Motor neuron (in vitro differentiated cells): ENCODE measurements at places on chromosomes 16 and 17. TPM values are rescaled to one million over a fixed set of nuclear protein-coding genes. Genes with fewer than 3 reads are reported as not detected.
A peak's percentile ranks its signal among the peaks of the same experiment; 100 is the strongest.

- ATAC-seq, result no peak
Observed at GRCh38 chr16:87696726-87697125, 69.1 kb downstream of the KLHDC4 start.

- no peak for ATAC-seq
Observed at GRCh38 chr17:39831588-39831987, 32.5 kb downstream of the IKZF3 start.

- peak; percentile 44 for ATAC-seq
Observed at GRCh38 chr16:46763147-46763546, 15.0 kb upstream of the MYLK3 start.

- no peak for ATAC-seq
Observed at GRCh38 chr17:16091773-16092172, 92.1 kb downstream of the TTC19 start.

- peak; percentile 7 for ATAC-seq
Observed at GRCh38 chr17:80790021-80790765, 201.4 kb upstream of the CHMP6 start.

- peak; percentile 82 for ATAC-seq
Observed at GRCh38 chr17:41548844-41549595, 20.9 kb upstream of the KRT19 start.

DNA sequence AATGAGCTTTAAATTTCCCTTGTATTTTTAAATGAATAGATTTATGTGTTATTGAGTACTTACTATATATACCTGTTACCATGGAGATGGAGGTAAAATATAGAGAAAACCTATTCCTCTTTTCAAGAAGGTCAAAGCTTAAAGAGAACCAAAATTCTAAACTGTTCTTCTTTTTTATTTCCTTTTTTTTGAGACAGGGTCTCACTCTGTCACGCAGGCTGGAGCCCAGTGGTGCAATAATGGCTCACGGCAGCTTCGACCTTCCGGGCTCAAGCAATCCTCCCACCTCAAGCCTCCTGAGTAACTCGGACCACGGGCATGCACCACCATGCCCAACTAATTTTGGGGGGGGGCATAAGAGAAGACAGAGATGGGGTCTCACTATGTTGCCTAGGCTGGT, 25.0 kb upstream of the TMEM97 start:
- ATAC-seq, result no peak

GRCh38 chr17:78784352-78784751, 2.3 kb upstream of the CYTH1 start:
- ATAC-seq, result no peak

- peak; percentile 79 for ATAC-seq
Observed at GRCh38 chr17:37461668-37462067, 28.0 kb upstream of the DUSP14 start.

The ITGAL gene
- 0.05 and 0.94 TPM in 2 replicates for total RNA-seq

The KRTAP4-9 gene
- 0.38 TPM in 1 of 2 replicates, not detected in the other for total RNA-seq

The HCRT gene
- total RNA-seq, result not detected in 2 replicates

The KIFC3 gene
- total RNA-seq, result 3.9 and 5.1 TPM in 2 replicates

- no peak for ATAC-seq
Observed at GRCh38 chr16:20318437-20318836, 8.9 kb downstream of the GP2 start.

DNA sequence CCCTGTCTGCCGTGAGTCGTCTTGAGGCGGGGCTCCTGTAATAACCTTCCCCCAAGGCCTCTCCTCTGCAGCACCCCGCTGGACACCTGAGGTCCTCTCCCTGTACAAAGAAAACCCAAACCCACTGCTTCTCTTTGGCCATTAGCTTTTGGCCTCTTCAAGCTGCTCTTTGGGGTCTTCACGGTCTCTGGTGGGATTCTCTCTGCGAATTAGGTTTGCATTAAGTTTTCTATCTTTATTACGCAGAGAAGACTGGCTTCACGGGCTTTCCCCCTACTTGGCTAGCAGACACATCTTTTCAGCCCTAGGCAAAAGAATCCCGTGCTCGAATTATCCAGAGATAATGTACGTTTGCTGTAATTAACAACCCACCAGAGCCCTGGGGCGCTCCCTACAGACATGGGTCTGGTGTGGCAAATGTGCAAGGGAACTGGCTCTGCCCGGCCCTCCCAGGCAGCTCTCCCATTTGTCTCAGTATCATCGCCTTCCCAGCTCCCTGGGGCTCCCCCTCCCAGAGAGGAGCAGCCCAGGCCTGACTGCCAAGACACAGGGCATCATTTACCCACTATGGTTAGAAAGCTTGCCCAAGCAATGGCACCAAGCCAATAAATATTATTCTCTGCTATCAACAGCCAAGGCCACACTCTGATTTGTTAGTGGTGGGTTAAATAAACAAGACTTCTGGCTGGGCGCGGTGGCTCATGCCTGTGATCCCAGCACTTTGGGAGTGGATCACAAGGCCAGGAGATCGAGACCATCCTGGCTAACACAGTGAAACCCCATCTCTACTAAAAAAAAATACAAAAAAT, 24.7 kb upstream of the KLHDC4 start:
- peak; percentile 72 for ATAC-seq

The ST6GALNAC1 gene
- total RNA-seq, result 1.00 and 1.0 TPM in 2 replicates

- ATAC-seq, result no peak
Observed at GRCh38 chr16:88740727-88741055, 34.4 kb downstream of the CTU2 start.

DNA sequence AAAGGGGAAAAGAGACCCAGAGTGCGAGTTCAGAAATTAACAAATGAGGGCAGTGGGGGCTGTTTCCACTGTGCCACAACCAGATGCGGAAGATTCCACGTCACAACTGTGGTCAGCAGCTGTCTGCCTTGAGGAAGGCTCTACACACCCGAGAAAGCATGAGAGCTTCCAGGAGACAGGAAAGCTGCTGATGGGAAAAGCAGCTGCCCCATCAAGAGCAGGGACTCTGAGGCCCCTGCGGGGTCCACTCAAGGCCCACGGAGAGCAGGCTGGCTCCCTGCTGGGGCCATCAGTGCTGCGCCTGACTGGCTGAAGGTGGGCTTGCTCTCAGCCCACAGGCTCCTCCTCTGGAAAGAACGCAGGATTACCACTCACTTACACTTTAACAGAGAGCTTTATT, 14.8 kb upstream of the TRAP1 start:
- no peak for ATAC-seq

The SKAP1 gene
- total RNA-seq, result 1.3 and 1.8 TPM in 2 replicates

DNA sequence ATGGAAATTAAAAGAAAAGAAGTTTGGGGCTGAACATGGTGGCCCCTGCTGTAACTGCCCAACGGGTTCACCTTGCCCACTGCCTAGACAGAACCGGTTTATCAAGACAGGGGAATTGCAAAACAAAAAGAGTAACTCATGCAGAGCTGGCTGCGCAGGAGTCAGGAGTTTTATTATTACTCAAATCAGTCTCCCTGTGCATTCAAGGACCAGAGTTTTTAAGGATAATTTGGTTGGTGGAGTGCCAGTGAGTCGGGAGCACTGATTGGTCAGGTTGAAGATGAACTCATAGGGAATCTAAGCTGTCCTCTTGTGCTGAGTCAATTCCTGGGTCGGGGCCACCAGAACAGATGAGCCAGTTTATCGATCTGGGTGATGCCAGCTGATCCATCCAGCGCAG, 4.4 kb upstream of the SCPEP1 start:
- no peak for ATAC-seq

DNA sequence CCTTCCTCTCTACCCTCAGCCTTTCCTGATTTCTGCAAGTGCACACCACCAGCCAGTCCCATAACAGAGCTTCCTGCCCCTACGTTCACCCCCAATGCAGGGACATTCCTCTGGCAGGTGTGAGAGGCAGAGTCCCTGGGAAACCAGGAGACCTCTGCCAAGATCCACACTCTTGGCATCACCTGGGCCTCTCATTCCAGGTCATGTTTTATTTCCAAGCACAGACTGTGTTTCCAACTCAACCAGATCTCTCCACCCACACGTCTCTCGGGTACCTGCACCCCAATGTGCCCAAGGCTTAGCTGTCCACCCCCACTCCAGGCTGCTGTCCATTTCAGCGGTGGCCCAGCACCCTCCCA, 21.0 kb upstream of the PHB1 start:
- no peak for ATAC-seq

- no peak for ATAC-seq
Observed at GRCh38 chr17:41417576-41418015, 6.8 kb downstream of the KRT37 start.
